Astrocyte (in vitro differentiated cells and primary cell): ENCODE measurements at places on chromosomes 7 and 10. TPM values are rescaled to one million over a fixed set of nuclear protein-coding genes. Genes with fewer than 3 reads are reported as not detected.

GRCh38 chr10:51344371-51344770, 270.1 kb downstream of the PRKG1 start:
- DNase-seq: no peak
- H3K4me3 ChIP-seq: no peak overlapping the region
- H3K27ac ChIP-seq: no peak overlapping the region
- H3K27me3 ChIP-seq: no peaks in the 10 kb centered on the region
- H3K36me3 ChIP-seq: no peaks in the 10 kb centered on the region

- H3K27me3 ChIP-seq: no peaks in the 10 kb centered on the region
- no peak for DNase-seq
- H3K4me1 ChIP-seq: peaks cover under 1% of the 10 kb centered on the region
- peaks cover 5% of the 10 kb centered on the region for H3K36me3 ChIP-seq
These were observed 15.5 kb downstream of the TM9SF3 start for GRCh38 chr10:96570983-96571964.

GRCh38 chr10:111837985-111838384, 345.6 kb downstream of the GPAM start:
- no peak overlapping the region for H3K27ac ChIP-seq
- no peaks in the 10 kb centered on the region for H3K27me3 ChIP-seq
- no peaks in the 10 kb centered on the region for H3K36me3 ChIP-seq
- peaks cover 18% of the 10 kb centered on the region for H3K4me1 ChIP-seq
- no peak overlapping the region for H3K4me3 ChIP-seq
- no peak for DNase-seq

DNA sequence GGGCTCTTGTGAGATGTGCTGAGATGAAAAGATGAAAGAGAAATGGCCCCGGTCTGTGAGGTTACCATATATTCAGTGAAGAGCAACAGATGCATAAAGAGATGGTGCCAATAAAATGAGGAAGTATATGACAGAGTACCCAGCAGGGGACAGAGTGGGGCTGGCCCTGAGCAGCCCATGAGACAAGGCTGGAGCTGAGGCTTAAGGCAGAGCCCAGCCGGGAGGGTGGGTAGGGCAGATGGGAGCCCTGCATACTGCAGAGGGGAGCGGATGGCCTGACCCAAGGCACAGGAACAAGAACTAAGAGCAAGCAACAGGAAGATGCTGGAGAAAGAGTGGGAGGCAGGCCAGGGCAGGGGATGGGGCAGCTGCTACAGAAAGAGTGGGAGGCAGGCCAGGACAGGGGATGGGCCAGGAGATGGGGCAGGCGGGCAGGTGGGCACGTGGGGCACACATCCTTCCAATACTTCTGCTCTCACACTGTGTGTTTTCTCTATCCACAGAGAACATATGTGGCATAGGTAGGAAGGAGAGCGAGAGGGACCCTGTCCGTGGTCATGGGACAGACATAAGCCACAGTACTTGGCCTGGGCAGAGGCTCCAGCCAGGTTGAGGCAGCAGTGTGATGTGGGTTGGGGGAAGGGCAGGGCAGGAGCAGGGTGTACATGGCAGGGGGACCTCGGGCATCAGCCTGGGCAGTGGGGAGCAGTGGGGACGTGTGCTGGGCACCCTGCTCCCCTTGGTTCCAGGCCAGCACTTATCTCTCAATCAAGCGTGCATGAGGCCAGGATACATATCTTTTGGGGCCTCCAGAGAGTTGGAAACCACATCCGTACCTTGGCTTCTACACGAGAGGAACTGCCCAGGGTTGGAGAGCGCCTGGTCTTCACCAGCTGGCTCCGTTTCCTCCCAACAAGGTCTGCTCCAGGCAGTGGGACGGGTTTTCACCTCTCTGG, 91.6 kb upstream of the IKZF1 start:
- no peaks in the 10 kb centered on the region for H3K36me3 ChIP-seq
- DNase-seq: no peak
- no peaks in the 10 kb centered on the region for H3K4me1 ChIP-seq
- H3K27ac ChIP-seq: no peak overlapping the region
- H3K4me3 ChIP-seq: no peak overlapping the region

Gene MMP21
- not detected in 2 replicates for total RNA-seq

GRCh38 chr7:28448708-28449107, 36.4 kb downstream of the CREB5 start:
- no peaks in the 10 kb centered on the region for H3K4me1 ChIP-seq
- no peak for DNase-seq
- no peak overlapping the region for H3K4me3 ChIP-seq
- peaks cover 11% of the 10 kb centered on the region for H3K27me3 ChIP-seq
- H3K27ac ChIP-seq: no peak overlapping the region

DNA sequence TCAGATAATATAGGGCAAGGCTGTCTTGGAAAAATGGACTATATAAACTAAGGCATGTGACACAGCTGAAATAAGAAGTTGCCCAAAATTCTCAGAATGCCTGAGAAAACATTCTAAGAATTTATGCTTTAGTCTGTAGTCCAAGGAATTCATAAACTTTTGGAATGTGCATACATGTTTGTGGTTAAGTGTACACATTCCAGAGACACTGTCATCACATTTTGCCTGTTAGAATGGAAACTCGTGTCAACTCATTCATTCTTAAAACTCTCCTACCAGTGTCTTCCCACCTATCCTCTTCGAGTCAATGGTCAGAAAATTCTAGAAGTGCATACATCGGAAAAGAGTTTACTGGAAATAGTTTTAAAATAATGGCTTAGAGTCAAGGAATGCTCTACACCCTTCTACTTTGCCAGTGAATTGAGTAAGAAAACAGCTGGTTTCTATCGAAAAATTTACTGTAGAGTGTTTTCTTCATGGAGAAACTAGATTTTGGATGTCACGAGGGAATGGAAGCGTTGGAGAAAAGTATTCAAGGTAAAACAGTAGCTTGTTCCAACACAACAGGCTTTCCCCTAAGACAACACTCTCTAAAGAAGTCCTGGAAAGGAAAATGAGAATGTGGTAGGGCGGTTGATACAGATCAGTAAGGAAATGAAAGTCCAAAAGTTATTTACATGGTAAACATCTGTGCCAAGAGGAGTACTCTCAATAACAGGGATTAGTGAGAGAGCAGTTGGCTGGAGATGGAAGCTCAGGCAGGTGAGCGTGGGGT, 1177.6 kb upstream of the C7orf33 start:
- peak; percentile 86 for DNase-seq
- no peaks in the 10 kb centered on the region for H3K27me3 ChIP-seq
- H3K36me3 ChIP-seq: no peaks in the 10 kb centered on the region
- H3K27ac ChIP-seq: peak overlapping the region; percentile 26
- no peak overlapping the region for H3K4me3 ChIP-seq

Gene SPOCK2
- 0.89 and 1.4 TPM in 2 replicates for total RNA-seq

DNA sequence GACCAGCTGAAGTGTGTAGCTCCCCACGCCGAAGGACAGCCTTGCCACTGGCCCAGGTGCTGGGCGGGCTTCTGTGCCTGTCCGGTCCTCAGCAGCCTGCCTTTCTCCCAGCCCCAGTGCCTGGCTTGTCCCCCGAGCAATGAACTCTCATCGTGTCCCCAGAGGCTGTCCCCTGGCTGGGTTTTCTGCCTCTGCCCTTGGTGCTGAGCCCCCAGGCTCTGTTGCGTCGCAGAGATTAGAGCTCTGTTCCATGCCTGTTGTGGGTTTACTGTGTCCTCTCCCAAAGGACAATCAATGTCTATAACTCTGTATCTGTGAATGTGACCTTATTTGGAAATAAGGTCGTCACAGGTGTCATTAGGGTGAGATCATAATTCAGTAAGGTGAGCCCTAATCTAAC, 226.1 kb upstream of the SHH start:
- H3K27ac ChIP-seq: no peak overlapping the region
- no peaks in the 10 kb centered on the region for H3K4me1 ChIP-seq
- H3K4me3 ChIP-seq: no peak overlapping the region
- H3K36me3 ChIP-seq: no peaks in the 10 kb centered on the region

GRCh38 chr10:123013456-123014419, 4.9 kb downstream of the ACADSB start:
- H3K27me3 ChIP-seq: no peaks in the 10 kb centered on the region
- H3K36me3 ChIP-seq: no peaks in the 10 kb centered on the region
- no peak overlapping the region for H3K27ac ChIP-seq
- peaks cover 7% of the 10 kb centered on the region for H3K4me1 ChIP-seq
- no peak overlapping the region for H3K4me3 ChIP-seq

Gene C7orf57
- not detected in 2 replicates for total RNA-seq

DNA sequence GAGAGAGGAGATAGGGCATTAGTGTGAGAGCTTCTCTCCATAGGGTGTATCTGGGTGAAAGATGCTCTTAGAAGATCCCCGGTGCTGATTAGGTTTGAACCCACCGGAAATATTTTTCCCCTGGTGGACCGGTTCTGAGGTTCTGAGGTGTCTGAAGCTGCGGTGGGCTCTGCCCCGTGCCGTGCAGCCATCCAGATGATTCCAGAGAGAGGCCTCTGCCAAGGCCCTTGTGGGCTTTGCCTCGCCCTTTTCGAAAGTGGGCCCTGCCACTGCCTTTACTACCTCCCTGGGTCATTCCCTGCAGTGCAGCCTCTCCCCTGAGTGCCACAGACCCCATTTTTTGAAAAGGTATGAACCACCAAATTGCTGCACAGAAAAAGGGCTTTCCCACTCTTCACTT, 2.8 kb downstream of the GIMAP8 start:
- peaks cover 4% of the 10 kb centered on the region for H3K27me3 ChIP-seq
- H3K4me3 ChIP-seq: no peak overlapping the region
- DNase-seq: no peak
- no peak overlapping the region for H3K27ac ChIP-seq
- no peaks in the 10 kb centered on the region for H3K36me3 ChIP-seq

DNA sequence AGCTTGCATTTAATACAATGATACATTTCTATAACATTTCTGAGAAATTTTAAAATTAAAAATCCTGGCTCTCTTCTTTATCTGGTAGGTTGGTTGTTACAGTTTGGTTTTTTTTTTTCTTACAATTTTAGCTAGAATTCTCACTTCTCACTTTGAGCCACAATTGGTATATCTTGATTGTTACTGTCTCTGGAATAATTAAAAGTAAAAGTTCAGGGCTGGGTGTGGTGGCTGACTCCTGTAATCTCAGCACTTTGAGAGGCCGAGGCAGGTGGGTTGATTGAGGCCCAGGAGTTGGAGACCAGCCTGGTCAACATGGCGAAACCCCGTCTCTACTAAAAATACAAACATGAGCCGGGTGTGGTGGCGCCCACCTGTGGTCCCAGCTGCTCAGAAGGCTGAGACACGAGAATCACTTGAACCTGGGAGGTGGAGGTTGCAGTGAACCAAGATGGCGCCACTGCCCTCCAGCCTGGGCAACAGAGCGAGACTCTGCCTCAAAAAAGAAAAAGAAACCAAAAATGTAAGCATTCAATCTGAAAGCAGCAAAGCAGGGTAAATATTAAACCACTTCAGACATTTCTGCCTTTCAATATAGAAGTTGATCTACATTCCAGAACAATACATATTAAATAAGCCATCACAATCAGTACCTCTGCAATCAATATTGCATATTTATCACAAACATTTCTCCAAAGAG, 88.6 kb upstream of the PFKP start:
- no peak for DNase-seq
- H3K4me1 ChIP-seq: peaks cover 26% of the 10 kb centered on the region
- no peak overlapping the region for H3K4me3 ChIP-seq
- H3K36me3 ChIP-seq: no peaks in the 10 kb centered on the region

DNA sequence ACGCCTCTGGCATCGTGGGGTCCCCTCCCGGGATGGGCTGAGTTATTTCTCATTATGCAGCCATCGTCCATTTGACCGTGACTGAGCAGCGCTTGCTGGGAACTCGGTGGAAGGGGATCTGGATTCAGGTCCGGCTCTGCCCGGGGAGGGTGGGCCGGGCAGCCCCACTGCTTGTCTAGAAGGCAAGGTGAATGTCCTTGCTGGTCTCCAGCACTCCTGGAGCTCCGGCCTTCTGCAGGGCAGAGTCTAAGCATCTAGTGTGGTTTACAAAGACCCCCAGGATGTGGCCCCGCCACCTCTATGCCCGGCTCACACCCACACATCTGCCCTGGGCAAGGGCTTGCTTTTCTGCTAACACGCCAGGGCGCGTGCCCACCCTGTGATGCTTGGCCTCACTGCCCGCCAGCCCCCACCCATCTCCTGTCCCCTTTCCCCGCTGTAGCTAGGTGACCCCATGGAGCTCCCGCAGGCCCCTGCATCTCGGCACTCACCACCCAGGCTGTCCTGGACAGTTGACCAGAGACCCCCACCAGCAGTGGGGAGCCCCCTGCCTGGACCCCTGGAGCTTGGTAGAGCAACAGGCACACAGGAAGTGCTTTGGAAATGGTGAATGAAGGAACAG, 151.0 kb upstream of the CHST15 start:
- no peaks in the 10 kb centered on the region for H3K36me3 ChIP-seq
- no peak for DNase-seq
- no peaks in the 10 kb centered on the region for H3K27me3 ChIP-seq
- no peak overlapping the region for H3K27ac ChIP-seq

GRCh38 chr10:109040622-109041021, 882.7 kb downstream of the XPNPEP1 start:
- no peaks in the 10 kb centered on the region for H3K36me3 ChIP-seq
- H3K4me1 ChIP-seq: no peaks in the 10 kb centered on the region
- DNase-seq: no peak
- no peak overlapping the region for H3K27ac ChIP-seq
- no peak overlapping the region for H3K4me3 ChIP-seq

DNA sequence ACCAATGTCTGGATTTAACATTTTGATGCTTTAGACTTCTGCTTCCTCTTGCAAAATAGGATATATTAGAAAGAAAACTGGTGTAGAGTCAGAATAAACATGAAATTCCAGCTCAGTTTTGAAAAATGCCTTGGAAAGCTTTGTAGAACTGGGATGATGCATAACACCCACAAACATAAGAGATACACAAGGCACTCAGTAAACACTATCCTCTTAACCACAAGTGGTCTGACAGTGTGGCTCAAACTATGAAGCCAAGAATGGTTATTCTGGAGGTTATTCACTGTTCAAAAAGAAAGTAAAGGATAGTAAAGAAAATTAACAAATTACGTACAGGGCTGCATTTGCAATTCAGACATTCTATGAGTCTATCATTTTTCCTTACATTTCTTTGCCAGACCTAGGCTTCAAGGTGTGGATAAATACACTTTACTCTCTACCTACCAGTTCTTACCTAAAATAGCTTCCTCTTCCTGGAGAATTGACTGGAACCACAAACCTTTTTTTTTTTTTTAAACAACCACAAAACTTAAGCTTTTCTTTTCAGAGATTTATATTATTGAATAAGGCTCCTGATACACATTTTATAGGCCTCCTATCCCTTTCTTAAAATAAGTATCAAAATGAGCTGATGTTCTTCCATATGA, 9.0 kb upstream of the RSBN1L start:
- H3K27me3 ChIP-seq: no peaks in the 10 kb centered on the region
- no peak overlapping the region for H3K27ac ChIP-seq
- peak; percentile 48 for DNase-seq
- no peaks in the 10 kb centered on the region for H3K4me1 ChIP-seq
- peaks cover 3% of the 10 kb centered on the region for H3K36me3 ChIP-seq
- H3K4me3 ChIP-seq: no peak overlapping the region

DNA sequence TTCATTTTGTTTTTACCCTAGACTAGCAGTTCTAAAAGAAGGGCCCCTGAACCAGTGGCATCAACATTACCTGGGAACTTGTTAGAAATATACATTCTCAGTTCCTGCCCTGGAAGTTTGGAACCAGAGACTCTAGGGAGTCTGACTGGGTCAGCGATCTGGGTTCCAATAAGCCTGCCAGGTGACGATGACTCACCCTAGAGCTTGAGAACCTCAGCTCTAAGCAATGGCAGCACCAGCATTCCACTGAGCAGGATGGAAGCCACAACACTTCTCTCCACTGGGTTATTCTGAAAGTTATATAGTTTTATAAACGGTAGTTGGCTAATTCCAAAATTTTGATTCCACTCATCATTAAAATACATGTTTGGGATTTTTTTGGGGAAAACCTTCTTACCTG, 97.0 kb upstream of the AMPH start:
- no peak overlapping the region for H3K27ac ChIP-seq
- H3K27me3 ChIP-seq: no peaks in the 10 kb centered on the region
- no peak overlapping the region for H3K4me3 ChIP-seq
- H3K36me3 ChIP-seq: peaks cover 13% of the 10 kb centered on the region
- peak; percentile 55 for DNase-seq
- H3K4me1 ChIP-seq: no peaks in the 10 kb centered on the region

Gene SPDYE9
- not detected in 2 replicates for total RNA-seq

Gene PITRM1
- 80.4 and 81.3 TPM in 2 replicates for total RNA-seq
